Activated effector memory CD4-positive, alpha-beta T cell treated with Interleukin-2 at 50 U/mL for 16 hours (primary cell): ENCODE measurements at places on chromosomes 1 and 21.

- no peak for DNase-seq
These were observed 51.1 kb downstream of the CD247 start for GRCh38 chr1:167467126-167467710.

GRCh38 chr1:53367503-53368313 lies 39.8 kb upstream of the LRP8 start:
- peak; percentile 39 for DNase-seq

- no peak for DNase-seq
These were observed 68.0 kb downstream of the PDE9A start for GRCh38 chr21:42721341-42721824.

- no peak for DNase-seq
These were observed 1.5 kb upstream of the TMEM200B start for GRCh38 chr1:29125237-29125641.

DNA sequence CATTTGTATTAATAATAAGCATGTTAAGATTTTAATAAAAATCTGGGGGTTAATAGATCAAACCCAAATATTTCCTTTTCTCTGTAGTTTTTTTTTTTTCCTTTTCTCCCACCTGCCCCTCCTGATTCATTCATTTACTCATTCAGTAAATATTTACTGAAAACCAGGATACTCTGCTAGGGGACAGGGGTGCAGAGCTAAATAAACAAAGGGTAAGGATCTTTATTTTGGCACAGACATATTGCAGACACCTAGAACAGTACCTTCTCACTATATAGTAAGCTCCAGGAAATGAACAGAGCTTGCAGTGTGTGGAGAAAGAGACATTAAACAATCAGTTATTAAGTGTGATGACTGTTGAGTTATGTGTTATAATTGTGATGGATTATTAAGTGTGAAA lies 60.9 kb downstream of the AK5 start:
- DNase-seq = no peak

DNA sequence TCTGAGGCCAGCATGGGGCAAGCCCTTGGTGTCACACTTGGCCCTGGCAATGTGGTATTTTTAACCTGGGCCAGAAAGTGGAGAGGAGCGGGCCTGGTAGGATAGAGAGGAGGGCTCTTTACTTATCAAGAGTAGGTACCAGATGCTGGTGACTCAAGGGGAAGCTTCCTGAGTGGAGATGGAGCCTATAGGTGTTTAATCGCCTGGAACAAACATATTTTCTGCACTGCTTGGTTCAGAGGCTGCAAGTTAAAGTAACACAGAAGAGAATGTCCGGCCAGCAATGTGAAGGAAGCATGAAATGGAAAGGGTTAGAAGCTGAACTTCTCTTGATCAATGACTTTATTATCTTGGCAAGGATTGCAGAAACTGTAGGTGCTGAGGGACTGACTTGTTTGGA lies 74.3 kb downstream of the DDR2 start:
- no peak for DNase-seq

DNA sequence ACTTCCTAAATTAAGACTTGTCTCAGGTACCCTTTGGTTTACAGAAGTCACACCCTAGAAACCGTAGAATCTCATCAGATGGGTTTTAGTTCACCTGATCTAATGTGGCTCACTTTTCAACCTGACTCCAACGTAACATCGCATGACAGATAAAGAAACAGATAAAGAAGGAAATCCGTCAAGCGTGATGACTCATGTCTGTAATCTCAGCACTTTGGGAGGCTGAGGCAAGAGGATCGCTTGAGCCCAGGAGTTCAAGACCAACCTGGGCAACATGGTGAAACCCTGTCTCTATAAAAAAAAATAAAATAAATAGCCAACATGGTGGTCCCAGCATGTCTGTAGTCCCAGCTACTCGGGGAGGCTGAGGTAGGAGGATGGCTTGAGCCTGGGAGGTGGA lies 97.3 kb downstream of the SPSB1 start:
- DNase-seq = no peak

DNA sequence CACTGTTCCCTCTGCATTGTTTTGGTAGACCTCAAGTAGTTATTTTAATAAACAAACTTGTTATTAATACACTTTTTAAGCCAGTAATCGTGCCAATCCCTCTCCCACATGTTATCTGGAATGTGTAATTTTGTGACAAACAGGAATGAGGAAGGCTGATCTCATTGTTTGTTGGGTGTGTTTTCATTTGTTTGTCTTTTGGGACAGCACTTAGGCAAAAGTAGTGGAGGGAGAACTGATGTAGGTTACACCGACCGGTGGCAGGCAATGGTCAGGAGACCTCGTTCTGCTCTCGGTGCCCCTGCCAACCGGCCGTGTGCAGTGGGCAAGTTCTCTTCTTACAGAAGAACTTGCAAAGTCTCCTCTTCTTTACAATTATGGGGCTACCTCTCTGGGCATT lies 99.8 kb downstream of the HUNK start:
- DNase-seq = no peak

- DNase-seq = no peak
These were observed 52.3 kb upstream of the COG2 start for GRCh38 chr1:230589951-230590350.

- peak; percentile 18 for DNase-seq
These were observed at the start of gene MYOM3 for GRCh38 chr1:24111996-24112779. Gene MYOM3 (minus strand): TSS chr1:24112135. CDS start chr1:24108636, 3,499 bp downstream.

DNA sequence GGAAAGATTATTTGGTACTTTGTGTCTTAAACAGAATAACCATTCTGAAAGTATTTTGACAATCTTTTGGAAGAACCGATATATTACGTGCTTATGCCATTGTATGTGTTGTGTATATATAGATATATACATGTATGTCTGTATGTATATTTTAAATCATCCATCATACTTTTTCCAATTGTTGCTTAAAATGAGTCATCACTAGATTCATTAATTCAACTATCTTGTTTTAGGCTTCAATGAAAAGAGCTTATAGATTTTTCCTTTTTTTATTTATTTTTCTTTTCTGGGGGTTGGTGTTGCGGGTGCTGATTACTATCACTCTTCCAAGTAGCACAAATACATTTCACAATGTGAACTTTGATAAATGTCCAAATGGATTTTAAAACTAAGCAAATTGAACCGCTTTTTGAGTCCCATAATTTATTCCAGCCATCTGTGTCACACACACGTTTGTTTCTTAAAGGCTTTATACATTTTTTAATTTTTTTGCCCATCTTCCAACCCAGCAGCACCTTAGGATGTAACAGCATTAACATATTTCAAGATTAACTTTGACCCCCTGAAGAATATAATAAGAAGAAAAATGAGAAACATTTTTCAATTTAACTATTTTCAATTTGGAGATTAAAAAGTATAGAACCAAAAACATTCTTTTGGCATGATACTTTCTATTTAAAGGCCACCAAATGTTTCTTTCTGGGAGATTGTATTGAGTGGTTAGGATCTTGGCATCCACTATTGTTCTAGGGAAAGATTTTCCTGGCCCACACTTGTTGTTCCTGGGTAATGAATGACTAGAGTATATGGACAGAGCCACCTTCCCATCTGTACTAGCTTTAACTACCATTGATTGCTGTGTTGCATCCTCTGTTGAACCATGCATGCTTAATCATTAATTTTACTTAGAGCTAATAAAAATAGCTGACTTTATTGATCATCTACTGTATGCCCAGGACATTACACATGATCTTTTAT lies 9.3 kb upstream of the DPYD start:
- no peak for DNase-seq

DNA sequence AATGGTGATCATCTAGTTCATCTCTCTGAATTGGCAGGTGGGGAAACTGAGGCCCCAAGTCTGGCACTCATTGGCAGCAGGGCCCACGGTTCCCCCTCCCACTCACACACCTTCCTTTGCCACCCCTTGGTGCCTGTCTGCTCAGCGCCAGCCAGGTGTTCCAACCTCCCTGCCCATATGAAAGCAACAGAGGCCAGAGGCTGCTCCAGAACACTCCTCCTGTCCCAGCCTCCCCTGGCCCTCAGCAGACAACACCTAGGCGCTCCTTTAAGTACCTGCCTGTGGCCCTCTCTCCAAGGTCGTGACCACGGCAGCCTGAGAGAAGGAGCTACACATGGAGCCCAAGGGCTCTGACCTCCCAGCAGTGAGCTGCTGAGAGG lies 362.3 kb upstream of the VAMP3 start:
- DNase-seq = no peak

- no peak for DNase-seq
These were observed 80.0 kb downstream of the TRIM33 start for GRCh38 chr1:114431026-114431425.

- no peak for DNase-seq
These were observed 50.3 kb downstream of the KCNK1 start for GRCh38 chr1:233664253-233664652.

GRCh38 chr1:6456800-6457466 lies 9.0 kb downstream of the TNFRSF25 start:
- DNase-seq = no peak

DNA sequence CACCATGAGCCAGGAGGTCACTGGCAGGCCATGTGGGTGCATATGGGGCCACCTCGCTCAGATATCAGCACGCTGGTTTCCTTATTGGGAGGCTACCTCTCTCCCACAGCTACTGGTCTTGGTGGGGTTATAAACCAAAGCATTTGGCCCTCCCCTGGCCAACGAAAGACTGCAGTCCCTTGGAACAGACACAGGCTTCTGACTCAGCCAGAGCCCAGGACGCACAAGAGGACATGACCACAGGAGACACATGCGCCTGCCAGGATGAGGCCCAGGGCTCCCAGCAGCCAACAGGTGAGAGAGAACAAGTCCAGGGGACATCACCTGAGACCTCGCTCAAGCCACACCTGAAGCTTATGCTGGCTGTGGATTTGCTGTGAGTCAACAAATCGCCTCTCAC lies 13.8 kb downstream of the NPHP4 start:
- no peak for DNase-seq

- DNase-seq = no peak
These were observed 170.4 kb upstream of the KCNK2 start for GRCh38 chr1:214912127-214912526.

DNA sequence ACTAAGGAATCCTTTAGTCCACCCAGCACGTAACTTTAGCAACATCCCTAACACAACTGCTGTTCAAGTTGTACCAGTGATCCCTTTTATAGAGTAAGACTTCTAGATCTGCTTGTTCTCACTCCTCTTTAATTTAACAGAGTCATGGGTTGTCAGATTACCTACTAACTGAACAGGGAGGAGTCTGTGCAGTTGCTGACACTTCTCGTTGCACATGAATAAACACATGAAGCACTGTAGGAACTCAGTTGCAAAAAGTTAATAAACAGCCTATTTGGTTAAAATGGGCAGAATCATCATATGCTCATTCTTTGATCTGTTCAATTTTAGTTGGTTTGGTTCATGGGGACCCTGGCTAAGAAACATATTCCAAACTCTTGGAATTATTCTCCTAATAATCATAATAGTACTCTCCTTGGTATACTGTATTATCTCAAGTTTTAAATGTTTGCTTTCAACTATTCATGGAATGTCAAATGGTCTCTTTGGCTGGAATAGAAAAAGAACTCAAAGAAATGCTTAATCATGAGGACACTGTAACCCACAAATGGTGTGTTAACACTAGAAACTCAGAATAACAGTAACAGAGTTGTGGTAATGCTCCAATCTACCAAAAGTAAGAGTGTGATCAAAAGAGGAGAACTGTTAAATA lies 15.6 kb downstream of the PLPPR5 start:
- no peak for DNase-seq

GRCh38 chr1:155531624-155532023 lies 31.0 kb downstream of the ASH1L start:
- no peak for DNase-seq

GRCh38 chr1:41485605-41486004 lies 1.1 kb upstream of the EDN2 start:
- no peak for DNase-seq

GRCh38 chr21:40421121-40421520 lies 425.8 kb downstream of the DSCAM start:
- DNase-seq = no peak

DNA sequence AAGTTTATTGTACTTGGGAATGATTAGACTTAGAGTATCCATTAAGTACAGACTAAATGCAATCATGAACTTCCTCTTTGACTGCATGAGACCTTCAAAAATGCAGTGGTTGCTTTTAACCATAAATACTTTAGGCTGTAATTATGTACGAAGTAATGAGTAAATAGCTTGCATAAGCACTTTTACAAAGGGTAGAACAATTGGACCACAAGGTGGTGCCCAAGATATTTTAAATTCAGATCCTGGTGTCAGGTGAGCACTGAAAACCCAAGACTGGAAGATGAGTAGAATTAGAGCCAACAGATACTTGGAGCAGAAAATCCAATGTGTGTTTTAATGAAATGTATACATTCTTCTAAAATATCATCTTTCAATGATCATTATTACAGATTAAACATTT lies 43.4 kb upstream of the RHOU start:
- DNase-seq = no peak

DNA sequence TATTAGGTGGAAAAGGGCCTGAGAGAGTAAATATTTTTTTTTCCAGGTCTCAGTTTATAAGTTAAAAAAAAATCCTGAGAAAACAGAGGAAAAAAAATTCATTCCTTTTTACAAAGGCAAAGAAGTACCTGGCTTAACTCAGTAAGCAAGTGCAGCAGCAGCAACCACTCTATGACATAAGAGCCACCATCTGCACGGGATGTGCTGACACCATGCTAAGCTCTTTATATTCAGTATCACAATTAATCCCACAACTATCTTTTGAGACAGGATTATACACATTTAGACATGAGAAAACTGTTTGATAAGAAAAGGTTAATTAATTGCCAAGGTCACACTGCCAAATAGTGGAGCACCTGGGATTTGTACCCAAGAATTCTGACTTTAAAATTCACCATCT lies 13.4 kb upstream of the DPT start:
- no peak for DNase-seq

GRCh38 chr1:10910681-10911489 lies 101.6 kb upstream of the TARDBP start:
- DNase-seq = no peak

GRCh38 chr1:47224676-47225399 lies 7.2 kb downstream of the TAL1 start:
- DNase-seq = no peak
